SK-N-SH treated with all-trans-retinoic acid at 6 μM for 48 hours (cell line): ENCODE measurements at places on chromosomes 16 and 17.

DNA sequence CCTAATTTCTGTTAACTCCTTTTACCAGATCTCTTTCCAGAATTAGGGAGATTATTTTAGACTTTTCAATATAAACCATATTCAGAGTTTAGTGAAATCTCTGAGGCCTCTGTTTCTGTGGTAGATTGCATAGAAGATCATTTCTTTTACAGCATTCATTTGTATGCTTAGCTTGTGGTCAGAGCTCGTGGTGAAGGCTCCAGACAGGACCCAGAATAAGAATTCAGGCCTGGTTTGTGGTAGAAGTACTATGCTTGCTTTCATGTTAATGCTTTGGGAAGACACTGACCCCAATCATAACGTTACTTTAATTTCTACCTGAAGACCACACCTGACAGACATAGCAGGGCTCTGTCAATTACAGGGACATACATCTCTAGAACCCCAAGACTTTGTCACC lies 258.1 kb downstream of the FTO start:
- no peak for ATAC-seq

GRCh38 chr16:48421741-48422140 lies 36.5 kb upstream of the SIAH1 start:
- ATAC-seq, result no peak

- no peak for ATAC-seq
Measured at GRCh38 chr16:85625485-85626117, 12.5 kb downstream of the GSE1 start.

DNA sequence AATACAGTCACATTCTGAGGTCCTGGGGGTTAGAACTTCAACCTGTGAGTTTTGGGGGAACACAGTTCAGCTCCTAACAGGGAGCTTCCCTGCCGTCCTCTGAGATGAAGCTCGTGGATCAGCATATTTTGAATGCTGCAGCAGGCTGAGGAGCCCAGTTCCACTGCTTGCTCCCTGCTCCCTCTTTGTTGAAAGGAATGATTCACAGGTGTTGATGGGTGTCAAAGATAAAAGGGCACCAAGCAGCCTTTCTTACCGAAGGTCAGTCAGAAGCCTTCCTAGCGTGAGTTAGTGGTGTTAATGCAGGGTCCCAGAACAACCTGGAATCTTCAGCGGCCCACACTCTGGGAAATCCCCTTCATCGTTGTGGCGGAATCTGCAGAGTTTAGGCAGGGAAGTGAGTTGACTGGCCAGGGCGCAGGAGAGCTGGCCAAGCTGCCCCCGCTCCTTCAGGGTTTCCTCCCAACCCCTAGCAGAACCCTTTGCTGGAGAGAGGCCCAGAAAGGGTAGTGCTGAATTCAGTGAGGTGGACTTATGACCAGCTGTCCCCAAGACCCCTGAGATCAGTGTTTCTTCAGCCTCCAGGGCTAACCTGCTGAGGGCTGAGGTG lies 114.8 kb downstream of the GNAO1 start:
- no peak for ATAC-seq

GRCh38 chr17:81173052-81173761 lies 7.2 kb upstream of the AATK start:
- no peak for ATAC-seq

DNA sequence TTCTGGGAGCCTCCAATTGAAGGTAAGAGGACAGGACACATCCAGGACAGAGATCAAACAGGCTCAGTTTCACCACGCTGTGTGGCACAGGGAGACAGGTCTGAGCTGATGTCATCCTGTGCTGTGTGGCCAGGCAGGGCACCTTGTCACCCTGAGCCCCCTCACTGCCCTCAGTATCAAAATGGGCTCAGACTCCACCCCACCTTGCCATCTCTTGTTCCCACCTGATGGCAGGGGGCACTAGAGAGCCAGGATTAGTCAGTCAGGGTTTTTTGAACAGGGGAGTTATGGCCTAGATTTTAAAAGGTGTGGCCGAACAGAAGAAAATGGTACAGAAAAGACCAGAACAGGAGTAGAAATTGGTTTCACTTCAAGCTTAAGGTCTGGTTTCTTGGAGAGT lies 2.6 kb downstream of the KAT2A start:
- ATAC-seq, result no peak

DNA sequence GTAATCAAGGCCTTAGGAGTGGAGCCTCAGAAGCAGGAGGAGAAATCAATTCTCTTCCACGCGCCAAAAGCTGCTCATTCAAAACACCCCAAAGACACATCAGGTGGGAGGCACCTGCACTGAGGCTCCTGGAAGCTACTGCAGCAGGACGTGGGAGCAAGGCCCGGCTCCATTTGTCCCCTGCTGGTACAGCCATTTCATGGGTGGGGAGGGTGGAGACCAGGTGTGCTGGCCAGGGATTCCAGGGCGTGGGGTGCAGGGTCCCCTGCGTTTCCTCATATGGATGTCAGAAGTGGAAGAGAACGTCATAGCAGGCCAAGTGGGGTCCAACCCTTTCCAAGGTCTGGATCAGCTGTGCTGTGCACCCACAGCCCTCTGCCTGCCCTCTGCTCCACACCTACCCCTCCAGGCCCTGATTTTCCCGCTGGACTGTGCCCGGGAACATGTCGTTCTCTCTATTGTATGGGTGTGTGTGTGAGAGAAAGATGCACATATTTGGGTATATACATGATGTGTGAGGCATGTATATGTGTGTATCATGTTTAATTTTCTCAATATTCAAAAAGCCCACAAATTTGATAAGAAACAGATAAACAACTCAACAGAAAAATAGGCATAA lies 39.2 kb upstream of the CBX4 start:
- no peak for ATAC-seq

DNA sequence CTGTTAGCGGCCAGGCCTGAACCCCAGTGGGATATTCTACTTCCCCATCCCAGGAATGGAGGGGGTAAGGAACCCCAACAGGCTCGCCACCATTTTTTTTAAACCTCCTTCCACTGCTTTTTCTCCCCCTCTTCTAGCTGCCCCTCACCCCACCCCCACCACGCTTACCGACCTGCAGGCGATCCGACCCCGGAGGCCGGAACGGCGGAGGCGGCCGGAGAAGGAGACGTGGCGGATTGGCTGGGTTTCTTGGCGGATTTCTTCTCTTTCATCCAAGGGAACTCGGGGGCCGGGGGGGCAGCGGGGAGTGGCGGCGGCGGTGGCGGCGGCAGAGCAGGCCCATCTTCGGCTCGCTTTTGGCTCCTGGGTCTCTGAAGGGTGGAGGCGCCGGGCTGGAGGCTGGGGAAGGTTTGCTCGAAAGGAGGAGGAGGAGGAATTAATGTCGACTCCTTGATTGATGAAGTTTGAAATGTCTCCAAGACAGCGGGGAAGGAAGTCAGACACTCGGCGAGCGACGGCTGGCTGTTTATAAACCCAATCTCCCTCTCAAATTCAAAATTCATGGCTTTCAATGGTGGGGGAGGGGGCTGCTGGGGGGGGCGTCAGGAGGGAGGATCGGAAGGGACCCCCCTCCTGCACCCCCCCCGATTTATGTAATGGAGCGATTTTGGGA lies 424 bp downstream of the HOXB2 start:
- ATAC-seq, result no peak

- peak; percentile 1; the same call in 2 of the 3 replicates for ATAC-seq
Measured at GRCh38 chr17:47942096-47942510, 732 bp downstream of the PNPO start.

DNA sequence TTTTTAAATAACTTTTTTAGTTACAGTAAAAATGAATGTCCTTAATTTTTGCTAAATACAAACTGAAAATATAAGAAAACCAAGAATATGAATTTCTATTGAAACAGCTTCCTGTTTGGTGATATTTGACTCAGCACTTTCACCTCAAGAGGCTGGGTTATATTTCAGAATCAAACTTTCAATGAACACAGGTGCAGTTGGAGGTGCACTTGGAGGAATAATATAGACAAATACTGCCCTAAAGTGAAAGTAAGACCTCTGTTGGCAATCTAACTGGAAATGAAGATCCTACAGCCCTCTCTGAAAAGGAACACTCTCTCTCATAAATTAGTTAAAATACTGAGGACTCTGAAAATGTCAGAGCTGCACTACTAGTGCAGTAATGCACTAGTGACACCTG lies 106.2 kb downstream of the BRIP1 start:
- no peak for ATAC-seq

DNA sequence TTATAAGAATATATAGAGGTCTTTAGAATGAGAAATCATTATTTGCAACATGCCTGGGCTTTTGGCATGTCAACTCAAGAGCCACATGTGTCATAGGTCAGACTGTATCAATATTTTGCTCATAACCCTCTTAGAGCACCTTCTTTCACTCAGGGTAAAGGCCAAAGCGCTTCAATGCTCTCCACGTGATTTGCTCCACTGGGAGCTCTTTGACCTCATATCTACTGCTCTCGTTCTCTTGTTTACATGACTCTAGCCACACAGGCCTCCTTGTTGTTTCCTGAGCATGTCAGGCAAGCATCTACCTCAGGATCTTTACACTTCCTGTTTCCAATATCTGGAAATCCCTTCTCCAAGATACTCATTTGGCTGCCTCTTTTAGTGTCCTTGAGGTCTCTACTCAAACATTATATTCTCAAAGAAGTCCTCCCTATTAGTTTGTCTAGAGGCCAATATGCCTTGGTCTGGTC lies 148.4 kb downstream of the TOX3 start:
- no peak for ATAC-seq

- ATAC-seq, result no peak
Measured at GRCh38 chr16:71854369-71854948, 8.7 kb downstream of the ATXN1L start.

DNA sequence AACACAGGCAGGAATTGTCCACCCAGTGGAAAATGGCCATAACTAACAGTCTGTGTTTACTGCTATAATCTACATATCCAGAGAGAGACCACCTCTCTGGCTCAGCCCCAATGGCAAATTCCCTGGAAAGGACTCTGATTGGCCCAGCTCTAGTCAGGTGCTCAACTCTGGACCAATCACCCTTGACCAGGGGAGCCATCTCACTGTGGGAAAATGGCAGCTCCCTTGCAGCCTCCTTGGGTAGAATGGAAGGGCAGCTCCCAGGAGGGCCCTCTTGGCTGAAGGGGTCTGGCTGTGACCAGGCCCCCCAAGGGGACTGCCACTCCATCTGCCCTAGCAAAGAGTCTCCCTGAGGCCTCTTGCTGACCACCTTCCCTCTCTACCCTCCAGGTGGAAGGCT lies 3.1 kb downstream of the ALOX15B start:
- no peak; the same call in 2 of the 3 replicates for ATAC-seq

GRCh38 chr17:51745993-51746392 lies 412.5 kb downstream of the CA10 start:
- no peak for ATAC-seq

DNA sequence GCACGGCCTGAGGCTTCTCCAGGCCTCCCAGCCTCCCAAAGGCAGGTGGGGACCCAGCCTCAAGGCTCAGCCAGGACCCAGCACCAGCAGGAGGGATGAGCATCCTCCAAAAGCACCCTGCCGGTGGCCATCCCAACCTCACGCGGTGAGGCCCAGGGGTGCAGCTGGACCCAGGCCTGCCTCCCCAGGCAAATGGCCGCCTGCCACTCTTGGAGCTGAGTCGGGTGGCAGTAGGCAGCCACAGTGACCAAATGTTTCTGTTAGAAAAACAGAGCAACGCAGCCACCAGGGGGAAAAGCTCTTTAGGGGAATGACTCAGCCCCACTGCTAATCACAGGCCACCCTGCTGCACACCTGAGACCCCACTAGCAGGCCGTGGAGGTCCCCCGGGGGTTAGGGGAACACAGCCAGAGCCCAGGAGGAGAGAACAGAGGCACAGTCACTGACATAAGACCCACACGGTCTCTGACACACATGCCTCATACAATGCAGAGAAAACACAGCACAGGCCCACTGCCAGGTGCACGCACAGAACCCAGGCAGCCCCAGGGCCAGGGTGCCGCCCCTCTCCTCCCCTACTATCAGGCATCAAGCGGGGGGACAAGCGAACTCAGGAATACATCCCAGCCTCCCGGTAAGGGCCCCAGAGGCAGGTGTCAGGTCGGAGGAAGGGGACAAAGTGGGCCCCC lies 12.4 kb downstream of the BCAR1 start:
- ATAC-seq, result peak; percentile 39

DNA sequence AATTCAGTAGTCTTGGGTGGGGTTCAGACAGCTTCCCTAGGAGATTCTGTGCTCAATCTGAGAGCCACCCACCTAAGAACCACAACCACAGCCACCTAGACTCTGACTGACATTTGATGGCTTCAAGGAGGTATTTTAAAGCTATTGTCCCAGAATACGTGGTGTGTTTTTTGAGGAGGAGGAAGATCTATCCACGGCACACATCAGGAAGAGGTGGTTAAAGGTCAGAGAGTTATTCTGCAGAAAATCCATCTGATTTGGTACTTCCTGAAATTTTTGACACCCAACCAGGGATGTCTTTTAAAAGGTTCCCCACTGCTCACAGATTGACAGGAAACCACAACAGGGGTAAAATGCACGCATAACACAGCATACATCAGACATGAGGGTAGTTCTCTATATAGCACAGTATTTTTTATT lies 25.1 kb downstream of the SMARCE1 start:
- no peak for ATAC-seq

DNA sequence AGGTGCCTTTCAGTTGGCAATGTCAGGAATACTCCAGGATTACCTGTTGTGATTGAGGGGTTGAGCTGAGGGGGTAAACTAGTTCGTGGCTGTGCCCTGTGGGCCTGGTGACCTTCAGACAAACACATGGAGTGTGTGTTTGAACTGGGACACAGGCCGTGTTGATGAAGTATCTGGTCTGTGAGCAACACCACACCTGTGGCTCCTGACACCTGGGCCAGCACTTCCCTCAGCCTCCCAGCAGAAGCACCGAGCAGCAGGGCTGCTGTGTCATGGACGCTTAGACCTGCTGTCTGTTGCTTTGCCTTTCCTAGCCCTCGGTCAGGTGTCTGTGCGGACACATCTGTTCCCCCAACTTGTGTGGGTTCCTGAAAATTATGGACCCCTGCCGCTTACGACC lies 82.9 kb downstream of the KSR1 start:
- no peak for ATAC-seq

- no peak for ATAC-seq
Measured at GRCh38 chr16:82623241-82623640, 3.5 kb upstream of the CDH13 start.

GRCh38 chr17:19645734-19646201 lies 2.8 kb upstream of the ALDH3A2 start:
- no peak for ATAC-seq

- ATAC-seq, result no peak
Measured at GRCh38 chr16:72112452-72112792, 18.8 kb downstream of the DHX38 start.

DNA sequence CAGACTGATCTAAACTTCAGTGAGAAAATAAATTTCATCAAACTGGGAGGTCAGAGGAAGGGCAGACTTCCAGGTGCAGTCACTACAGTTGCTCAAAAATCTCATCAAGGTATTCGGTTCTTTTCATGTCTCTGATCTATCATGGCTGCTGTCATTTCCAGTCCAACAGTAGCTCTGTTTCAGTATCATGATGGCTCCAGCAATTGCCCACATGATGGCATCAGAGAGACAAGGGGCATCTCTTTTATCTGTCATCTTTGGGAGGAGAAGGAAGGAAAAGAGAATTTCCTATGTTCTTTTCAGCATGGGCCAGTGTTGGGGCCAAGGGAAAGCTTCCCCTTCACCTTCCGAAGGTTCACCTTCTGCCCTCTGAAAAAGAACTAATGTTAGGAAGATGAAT lies 504.9 kb upstream of the HSBP1 start:
- no peak for ATAC-seq
